ENCODE measurements at places on chromosomes 2 and 18. TPM values are rescaled to one million over a fixed set of nuclear protein-coding genes. Genes with fewer than 3 reads are reported as not detected.
A peak's percentile ranks its signal among the peaks of the same experiment; 100 is the strongest.

- DNase-seq: no peak
Measured at GRCh38 chr2:96471772-96472171, 33.4 kb downstream of the NEURL3 start.

DNA sequence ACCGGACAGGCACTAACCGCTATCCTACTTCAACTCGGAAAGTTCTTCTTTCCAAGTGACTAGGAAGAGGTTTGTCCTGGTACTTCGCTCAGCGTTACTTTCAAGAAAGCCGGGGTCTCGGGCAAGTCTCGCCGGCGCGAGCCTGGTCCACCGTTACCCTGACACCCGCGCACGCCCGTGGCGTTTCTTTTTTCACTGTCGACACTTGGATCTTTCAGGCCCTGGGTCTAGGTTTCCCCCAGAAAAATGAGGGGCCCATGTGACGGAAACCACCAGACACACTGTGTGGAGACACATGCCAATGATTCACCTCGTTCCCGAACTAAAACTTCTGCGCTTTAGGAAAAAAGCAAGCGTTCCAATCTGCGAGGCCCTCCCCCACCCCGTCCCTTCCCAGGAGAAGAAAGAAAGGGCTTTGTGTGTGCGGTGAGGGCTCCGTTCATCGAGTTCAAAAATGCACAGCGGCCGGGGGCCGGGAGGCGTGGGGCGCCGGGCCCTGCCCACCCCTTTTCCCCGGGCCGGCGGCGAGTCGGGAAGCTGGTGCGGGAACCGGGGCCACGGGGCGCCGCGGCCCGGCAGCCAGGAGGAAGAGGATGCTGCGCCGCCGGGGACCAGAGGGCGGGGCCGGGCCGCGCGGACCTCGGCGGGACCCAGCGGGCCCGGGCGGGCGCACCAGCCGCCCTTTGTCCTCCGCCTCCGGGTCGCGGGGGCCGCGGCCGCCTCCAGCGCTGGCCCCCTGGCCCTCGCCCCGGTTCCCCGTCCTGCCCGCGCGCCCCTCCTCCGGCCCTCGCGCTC is 2.6 kb downstream of the ZNF521 start:
- DNase-seq: no peak

DNA sequence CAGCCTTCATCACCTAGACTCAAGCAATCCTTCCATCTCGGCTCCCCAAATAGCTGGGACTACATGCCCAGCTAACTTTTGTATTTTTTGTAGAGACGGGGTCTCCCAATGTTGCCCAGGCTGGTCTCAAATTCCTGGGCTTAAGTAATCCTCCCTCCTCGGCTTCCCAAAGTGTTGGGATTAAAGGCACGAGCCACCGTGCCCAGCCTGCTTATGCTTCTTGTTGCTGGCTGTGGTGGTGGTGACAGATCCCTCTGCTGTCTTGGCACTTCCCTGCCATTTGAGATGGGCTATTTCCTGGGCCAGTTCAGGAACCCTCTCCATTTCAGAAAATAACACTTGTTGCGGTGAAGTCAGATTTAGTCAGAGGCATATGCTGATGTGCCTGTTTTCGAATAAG is 28.8 kb downstream of the GATA6 start:
- no peak for DNase-seq

DNA sequence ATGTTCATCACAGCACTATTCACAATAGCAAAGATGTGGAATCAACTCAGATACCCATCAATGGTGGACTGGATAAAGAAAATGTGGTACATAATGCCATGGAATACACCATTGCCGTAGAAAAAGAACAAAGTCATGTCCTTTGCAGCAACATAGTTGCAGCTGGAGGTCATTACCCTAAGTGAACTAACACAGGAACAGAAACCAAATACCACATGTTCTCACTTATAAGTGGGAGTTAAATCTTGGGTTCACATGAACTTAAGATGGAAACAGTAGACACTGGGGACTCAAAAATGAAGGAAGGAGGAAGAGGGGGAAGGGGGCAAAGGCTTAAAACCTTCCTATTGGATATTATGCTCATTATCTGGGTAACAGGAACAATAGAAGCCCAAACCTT is 228.1 kb upstream of the RAB6C start:
- DNase-seq: no peak

GRCh38 chr2:240648650-240649275 is 23.5 kb downstream of the GPR35 start:
- no peak for DNase-seq

GRCh38 chr2:152861349-152861942 is 143.0 kb downstream of the ARL6IP6 start:
- no peak for DNase-seq

DNA sequence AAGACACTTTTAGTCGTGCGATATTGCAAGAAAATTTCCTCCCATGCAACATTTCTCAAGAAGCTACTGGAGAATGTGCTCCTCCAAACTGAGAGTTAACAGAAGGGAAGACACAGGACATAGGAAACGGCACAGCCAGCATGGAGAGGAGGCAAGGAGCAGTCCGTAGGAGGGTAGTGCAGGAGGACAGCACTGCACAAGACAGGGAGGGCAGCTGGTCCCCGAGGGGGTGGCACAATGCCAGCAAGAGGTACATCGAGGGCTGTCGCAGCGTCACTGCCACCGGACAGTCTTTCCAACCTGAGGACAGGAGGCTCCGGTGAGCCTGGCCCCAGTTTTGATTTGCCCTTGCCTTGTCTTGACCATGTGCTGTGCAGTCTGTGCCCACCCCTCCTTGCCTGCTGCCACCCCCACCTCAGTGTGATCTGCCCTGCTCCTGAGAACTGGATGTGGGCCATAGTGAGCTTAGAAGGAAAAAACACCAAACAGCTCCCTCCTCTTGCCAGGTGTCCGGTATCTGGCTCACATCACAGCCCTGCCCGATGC is 81.6 kb upstream of the LAPTM4A start:
- DNase-seq: no peak

DNA sequence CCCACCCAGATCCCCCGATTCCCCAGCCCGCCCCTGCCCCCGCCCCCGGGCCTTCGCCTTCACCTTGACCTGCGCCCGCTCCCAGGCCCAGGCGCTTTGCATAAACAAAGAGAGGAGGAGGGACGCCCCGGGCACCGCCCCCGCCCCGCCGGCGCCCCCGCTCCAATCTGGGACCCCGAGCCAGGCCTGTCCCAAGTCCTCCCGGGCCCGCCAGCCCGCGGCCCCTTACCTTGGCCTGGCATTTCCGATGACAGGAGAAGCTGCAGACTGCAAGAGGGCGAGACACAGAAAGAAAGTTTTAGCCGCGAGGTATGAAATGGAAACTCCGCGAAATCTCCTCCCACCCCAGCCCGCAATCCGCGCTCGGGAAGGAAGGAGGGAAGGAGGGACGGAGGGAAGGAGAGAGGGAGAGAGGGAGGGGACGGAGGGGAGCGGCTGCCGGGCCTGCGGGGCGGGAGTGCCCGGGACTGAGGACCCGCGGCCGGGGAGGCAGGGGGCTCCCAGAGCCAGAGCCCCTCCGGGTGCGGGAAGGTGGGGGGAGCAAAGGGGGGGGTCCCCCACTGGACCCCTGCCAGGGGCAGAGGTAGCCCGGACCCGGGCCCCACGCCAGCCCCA is 24.2 kb downstream of the TNS1 start:
- no peak for DNase-seq

- DNase-seq: peak; percentile 62
Measured at GRCh38 chr2:10283106-10284062, 19.3 kb upstream of the HPCAL1 start.

DNA sequence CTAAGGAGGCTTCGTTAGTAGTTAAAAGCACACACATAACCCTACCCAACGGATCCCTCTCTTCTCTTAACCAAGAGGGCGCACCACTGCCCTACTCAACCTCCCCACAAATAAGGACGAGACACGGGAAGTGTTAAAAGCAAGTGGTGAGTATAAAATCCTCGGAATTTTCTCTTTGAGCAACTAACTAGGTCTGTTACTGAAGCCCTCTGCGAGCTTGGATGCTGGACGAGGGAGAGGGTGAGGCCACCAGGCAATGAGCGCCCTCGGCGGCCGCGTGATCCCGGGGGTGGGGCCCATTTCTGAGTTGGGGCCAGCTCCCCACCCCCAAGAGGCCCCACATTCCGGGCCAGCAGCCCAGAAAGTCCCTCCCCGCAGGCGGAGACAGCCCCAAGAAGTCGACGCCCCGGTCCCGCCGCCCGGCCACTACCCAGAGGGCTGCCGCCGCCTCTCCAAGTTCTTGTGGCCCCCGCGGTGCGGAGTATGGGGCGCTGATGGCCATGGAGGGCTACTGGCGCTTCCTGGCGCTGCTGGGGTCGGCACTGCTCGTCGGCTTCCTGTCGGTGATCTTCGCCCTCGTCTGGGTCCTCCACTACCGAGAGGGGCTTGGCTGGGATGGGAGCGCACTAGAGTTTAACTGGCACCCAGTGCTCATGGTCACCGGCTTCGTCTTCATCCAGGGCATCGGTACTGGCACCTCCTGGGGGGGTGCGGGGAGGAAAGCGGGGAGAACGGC is at the start of gene CYBRD1:
Gene CYBRD1 (plus strand): TSS at position 423 of the 736 bp plus-strand sequence. CDS start 72 bp downstream, at position 495.
- DNase-seq: peak; percentile 95

The DUSP19 gene
- total RNA-seq: 1.4 TPM

The UNC80 gene
- total RNA-seq: 0.13 TPM

The CERKL gene
- total RNA-seq: 23.1 TPM

The RHBDD1 gene
- total RNA-seq: 12.2 TPM

The IL1R1 gene
- total RNA-seq: 123 TPM

The ADCYAP1 gene
- total RNA-seq: not detected

The ICOS gene
- total RNA-seq: 0.22 TPM

The ZNF396 gene
- total RNA-seq: 7.3 TPM
